ENCODE measurements at places on chromosomes 13 and 19.

DNA sequence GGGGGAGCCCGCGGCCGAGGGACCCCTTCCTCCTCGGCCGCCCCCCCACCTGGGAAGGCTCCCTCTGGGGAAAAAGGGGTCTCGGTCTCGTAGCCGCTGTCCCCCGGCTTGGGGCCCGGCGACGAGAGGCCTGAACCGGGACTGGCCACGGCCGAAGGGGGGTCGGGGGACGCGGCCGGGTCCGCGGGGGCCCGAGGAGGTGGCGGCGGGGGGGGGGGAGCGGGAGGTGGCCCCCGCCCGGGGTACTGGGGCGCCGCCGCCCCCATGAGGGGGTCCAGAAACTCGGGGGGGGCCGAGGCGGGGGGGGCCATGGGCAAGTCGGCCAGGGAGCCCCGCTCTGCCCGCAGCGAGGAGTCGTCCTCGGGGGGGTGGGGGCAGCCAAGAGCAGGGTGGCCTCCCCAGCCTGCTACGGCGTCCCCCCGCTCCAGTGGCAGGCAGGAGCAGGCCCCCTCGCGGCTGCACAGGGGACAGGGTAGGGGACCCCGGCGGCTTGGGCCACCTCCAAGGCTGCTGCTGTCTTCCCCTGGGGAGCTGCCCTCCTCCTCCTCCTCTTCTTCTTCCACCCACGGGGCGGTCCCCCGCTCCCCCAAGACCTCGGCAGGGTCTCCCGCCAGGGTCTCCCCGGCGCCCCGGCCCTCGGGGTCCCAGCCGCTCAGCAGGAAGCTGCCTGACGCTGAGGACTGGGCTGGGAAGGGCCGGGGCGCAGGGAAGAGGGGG, 12.9 kb downstream of the LMTK3 start:
- DNase-seq, result no peak

DNA sequence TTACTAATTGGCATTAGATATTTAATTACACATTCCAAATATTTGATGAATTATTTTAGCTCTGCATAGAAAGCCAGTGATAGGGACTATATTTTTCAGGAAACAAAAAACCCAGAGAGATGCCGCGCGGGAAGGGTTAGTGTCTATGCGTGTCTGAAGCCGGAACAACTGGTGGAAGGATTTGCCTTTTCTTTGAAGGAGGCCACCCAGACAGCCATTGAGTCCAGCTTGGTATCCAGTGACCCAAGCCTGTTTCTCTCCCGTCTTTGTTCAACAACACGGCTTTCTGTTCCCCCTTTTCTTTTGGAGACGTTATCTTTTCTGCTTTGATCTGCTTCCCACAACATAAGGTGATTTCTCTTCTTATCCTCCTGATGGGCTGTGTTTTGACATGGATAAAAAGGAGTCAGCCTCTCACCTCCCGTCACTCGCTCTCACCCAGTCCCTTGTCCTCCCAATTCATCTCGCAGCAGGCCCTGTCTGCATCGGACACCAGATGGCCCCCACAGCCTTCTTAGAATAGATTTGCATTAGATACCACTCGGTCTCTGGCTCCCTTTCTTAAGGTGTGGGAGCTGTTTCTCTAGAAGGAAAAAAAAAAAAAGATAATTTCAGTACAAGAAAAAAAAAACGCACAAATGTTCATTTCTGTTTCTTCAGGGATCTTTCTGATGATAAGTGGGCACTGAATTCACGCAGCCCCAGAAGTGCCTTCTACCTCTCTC, 361.8 kb downstream of the ZNF536 start:
- no peak for DNase-seq

DNA sequence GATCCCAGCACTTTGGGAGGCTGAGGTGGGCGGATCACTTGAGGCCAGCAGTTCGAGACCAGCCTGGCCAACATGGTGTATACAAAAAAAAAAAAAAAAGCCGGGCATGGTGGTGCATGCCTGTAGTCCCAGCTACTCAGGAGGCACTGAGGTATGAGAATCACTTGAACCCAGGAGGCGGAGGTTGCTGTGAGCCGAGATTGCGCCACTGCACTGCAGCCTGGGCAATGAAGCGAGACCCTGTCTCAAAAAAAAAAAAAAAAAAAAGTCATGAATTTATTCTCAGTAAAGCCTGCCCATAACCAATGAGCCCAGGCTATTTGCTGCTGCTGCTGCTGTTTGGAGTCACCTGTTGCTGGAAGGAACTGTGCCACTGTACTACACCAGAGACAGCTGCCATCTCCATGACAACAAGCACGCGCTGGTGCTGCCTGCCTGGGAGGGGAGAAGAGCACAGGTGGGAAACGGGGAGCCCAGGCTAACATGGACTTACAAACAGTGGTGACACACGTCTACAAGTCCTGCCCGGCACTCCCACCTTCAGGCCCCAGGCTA, 11.3 kb downstream of the ZFR2 start:
- DNase-seq, result no peak

- DNase-seq, result no peak
Measured at GRCh38 chr13:50299546-50300249, 284.5 kb downstream of the KCNRG start.

DNA sequence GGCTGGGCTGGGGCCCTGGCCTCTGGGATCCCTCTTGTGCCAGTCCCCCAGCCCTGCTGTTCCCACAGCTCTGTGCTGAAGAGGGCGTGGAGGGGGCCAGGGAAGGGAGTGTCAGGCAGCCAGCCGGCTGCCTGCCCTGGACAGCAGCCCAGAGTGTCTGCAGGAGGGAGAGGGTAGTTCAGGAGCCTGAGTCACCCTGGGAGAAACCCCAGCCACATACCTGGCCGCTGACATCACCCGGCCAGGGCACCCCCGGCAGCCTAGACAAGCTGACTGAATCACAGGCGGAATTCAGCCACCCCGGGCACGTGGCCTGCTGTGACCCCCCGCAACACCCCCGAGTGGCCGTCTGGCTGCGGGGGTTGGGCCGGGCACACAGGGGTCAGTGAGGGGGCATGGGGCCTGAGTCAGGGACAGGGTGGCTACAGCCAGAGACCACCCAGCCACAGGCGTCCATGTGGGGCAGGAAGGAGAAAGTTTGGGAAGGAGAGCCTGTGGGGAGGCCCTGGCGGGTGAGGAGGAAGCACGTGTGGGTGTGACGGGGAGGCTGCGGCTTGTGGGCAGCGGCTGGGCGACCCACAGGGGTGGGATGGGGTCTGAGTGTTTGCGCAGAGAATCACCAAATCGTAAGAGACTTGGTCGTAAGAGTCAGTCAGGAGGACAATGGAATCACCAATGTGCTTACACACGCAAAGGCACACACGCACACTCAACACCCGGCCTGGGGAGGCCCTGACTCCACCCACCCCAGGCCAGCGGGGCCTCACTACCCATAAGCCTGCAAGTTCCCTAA, 11.9 kb upstream of the FOSB start:
- DNase-seq, result peak; percentile 35

DNA sequence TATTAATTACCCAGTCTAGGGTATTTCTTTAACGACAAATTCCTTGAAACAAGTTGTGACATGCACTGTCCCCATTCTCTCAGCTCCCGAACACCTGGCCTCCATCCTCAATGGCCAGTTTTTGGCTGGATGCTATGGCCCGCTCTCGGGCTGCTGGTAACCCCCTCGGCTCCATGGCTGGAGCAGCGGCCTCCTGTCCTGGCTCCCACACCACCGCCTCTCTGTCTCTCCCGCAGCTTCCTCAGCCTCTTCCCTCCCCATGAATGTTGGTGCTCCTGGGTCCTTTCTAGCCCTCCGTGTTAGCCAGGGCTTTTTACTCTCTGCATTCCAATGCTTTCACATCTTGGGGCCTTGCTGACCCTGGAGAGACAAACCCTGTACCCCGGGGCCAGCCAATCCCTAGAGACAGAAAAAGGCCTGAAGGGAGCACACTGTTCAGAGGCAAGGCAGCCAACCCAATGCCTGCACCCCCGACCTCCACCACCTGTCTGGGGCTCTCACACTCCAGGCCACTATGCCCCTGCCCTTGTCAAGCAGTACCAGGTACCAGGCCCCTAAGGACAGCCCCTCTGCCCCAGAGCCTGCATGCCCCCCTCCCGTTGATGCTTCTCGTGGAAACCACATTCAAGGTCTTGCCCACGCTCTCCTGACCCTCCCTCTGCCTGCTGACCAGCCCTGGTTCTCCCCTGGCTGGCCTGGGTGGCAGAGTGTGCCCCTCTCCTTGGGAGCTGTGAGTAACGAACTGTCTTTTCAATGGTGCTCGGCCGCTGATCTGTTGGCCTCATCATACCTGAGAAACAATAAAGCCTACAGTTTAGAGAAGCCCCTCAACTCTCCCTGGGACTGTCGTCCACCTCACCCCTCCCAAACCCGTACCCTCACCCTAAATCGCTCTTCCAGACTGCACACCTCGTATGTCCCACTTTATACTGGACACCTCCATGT, 86.9 kb upstream of the GPR183 start:
- no peak for DNase-seq

GRCh38 chr19:34639491-34640085, 37.4 kb downstream of the SCGB2B2 start:
- peak; percentile 72 for DNase-seq

GRCh38 chr19:52248241-52248640, 21.1 kb upstream of the ZNF766 start:
- DNase-seq, result peak; percentile 39

GRCh38 chr19:28730791-28731512, 482.0 kb downstream of the UQCRFS1 start:
- DNase-seq, result no peak

- DNase-seq, result no peak
Measured at GRCh38 chr19:2064395-2064787, 13.3 kb upstream of the MKNK2 start.

DNA sequence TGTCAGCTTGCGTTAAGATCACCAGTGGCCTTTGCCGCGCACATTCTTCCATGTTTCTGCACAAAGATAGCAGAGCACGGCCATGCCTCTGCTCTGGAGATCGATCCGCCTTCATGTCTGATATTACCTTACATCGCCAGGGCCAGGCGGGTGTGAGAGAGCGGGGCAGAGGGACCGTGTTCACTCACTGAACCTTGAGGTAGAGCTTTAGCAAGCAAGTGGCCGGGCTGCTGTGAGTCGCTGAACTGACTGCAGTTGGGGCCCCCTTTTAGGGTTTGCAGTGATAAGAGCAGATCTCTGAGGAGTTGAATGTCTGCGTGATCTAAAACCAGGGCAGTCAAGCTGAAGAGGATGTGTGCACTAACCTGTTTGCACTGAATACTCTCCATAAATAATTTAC, 275.4 kb upstream of the OBI1 start:
- DNase-seq, result no peak

- DNase-seq, result no peak
Measured at GRCh38 chr13:113046883-113047244, 58.7 kb upstream of the F7 start.

- no peak for DNase-seq
Measured at GRCh38 chr13:38606699-38607535, 80.0 kb upstream of the FREM2 start.

DNA sequence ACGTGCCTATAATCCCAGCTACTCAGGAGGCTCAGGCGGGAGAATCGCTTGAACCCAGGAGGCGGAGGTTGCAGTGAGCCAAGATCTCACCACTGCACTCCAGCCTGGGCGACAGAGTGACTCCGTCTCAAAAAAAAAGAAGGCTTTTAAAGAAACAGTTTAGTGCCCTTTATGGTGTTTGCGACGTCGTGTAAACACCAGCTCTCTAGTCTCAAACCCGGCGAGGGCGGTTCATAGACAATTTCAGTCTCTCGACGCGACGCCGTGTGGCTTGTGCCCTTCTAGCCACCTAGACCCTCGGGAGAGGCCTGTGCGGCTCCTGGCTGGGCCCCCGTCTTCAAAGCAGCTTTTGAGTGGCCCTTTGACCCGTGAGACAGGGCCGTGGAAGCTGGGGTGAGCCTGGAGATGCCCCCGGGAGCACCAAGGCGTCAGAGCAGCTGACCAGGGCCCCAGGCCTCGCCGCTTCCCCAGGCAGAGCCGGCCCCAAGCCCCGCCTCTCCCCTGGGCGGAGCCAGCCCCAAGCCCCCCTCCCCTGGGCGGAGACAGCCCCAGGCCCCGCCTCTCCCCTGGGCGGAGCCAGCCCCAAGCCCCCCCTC, 5.0 kb upstream of the MADCAM1 start:
- DNase-seq, result peak; percentile 72

DNA sequence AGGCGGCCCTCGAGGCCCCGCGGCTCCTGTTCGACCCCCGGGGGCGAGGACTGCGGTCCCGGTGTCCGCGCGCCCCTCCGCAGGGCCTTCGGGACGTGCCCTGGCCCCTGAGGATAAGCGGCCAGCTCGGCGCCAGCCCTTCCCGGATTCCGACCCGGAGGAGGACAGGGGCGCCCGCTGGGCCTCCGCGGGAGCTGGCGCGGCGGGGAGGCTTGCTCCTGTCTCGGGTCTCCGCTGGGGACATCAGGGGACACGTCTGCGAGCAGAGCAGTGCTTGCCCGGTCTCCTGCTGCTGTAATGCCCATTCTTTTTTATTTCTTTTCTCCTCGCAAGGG, 829 bp downstream of the B3GLCT start:
- peak; percentile 73 for DNase-seq

DNA sequence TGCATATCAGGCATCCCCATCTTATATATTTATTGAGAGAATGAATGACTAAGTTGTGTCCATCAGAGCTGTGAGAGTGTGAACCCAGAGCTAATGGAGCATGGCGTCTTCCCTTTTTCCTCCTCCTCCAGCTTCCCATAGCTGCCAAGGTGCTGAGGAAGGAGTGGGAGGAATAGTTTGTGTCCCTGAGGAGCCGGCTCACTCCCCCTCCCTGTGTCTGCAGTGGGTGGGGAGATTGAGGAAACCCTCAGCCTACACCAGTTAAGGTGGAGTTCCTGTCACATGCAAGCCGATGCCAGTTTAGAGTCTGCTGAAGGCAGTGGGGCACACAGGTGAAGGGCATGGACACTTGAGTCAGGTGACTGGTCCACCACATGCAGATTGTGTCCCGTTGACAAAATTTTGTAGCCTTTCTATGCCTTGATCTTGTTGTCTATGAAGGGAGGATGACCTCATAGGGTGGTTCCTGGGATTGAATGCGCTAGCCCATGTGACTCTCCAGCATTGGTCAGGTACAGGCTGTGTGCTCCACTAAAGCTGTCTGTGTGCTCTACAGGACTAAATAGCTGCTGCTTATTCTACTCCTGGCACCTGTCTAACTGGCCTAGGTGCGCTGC, 47.6 kb upstream of the GPI start:
- DNase-seq, result peak; percentile 51

DNA sequence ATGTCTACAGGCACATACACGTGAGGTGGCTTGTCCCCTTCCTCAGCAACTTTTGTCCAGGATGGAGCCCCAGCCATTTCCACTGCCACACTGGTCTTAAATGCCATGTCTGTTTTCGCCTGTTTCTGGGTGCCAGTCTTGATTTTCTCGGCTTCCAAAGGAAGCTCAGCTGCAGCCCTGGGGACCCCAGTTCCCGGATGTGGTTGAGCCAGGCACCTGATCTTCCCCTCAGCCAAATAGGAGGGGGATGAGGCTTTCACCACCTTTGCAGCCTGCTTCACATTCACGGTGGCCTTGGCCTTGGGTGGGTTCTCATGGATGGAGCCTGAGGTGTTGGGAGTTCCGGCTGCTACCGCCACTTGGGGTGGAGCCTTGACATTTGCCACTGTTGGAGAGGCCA, 8.7 kb downstream of the IQCN start:
- no peak for DNase-seq
